ENCODE measurements at places on chromosomes 1 and 21. TPM values are rescaled to one million over a fixed set of nuclear protein-coding genes. Genes with fewer than 3 reads are reported as not detected.
A peak's percentile ranks its signal among the peaks of the same experiment; 100 is the strongest.

Gene PIGR
- 0.13 TPM for polyA plus RNA-seq

Gene SLAMF8
- polyA plus RNA-seq = 17.1 TPM

Gene PLA2G2C
- not detected for polyA plus RNA-seq

Gene ZFYVE9
- polyA plus RNA-seq = not detected

Gene RCSD1
- polyA plus RNA-seq = 96.2 TPM

Gene S100A14
- polyA plus RNA-seq = not detected

Gene RIMKLA
- 0.34 TPM for polyA plus RNA-seq

Gene PSMD4
- polyA plus RNA-seq = 282 TPM

Gene KIF14
- 0.16 TPM for polyA plus RNA-seq

Gene ETV3L
- not detected for polyA plus RNA-seq

Gene HAO2
- not detected for polyA plus RNA-seq

Gene RWDD3
- 40.3 TPM for polyA plus RNA-seq

Gene PSMA5
- 146 TPM for polyA plus RNA-seq

Gene BCAN
- 0.35 TPM for polyA plus RNA-seq

Gene A3GALT2
- polyA plus RNA-seq = not detected

Gene SERTAD4
- not detected for polyA plus RNA-seq

Gene COP1
- 37.4 TPM for polyA plus RNA-seq

Gene P3H1
- polyA plus RNA-seq = 20.8 TPM

DNA sequence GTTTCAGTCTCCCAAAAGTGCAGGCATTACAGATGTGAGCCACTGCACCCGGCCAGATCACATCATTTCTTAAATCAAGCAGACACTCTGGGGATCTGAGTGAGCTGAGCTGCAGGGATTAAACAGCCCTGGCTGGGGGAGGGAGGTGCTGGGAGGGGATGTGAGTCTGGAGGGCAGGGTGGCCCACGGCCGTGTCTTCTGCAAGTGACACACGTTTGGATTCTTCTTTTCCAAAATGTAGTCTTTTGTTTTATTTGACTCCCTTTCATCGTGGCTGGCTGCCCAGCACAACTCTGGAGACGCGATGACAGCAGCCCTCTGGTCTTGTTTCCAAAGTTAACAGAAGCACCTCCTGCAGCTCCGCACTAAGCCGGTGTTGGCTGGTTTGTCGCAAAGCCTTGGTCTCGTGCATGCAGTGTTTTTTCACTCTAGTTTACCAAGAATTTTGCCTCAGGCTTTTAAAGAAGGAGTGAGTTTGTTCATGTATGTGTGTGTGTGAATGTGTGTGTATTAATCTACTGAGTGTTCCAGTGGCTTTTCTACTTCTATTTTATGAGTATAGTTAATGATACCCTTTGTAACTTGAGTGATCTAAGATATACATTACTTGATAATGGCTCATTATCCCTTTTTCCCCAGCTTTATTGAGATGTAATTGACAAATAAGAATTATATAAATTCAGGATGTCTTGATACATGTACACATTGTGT lies 2.8 kb upstream of the KRTAP10-5 start:
- no peak for DNase-seq

GRCh38 chr1:200107004-200107470 lies 79.5 kb downstream of the NR5A2 start:
- DNase-seq = no peak

DNA sequence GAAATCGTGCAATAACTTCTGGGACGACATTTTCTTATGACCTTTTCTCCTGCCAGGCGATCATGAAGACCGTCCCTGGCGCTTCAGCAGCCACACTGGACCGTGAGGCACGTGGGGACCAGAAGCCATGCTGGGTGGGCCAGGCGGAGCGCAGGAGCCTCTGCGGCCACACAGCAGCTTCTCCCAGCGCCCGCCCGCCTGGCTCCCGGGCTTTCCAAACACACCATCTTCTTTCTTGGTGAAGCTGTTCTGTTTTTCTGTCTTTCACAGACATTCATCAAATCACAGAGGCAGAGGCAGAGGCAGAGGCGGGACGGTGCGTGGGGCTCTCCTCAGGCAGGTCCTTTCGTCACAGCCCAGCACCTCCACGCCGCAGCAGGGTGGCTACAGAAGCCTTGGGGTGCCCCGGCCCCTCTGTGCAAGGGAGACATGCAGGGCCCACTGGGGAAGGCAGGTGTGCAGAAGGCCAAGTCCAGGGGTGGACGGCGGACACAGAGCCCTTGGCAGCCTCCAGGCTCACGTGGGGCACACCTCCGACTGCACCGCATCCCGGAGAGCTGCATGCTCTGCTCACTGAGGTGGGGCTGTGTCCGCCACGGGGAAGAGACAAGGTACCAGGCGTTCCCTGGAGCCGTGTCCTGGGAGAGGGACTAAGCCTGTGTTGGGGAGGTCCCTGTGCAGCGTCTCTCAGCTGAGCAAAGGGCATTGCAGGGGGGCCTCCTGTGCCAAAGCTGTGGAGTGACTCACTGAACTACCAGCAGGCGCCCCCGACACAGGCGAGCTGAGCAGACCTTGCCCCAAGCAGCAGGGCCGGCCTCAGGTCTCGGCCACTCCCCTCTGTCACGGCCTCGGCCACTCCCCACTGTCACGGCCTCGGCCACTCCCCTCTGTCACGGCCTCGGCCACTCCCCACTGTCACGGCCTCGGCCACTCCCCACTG lies 2.6 kb upstream of the TMEM240 start:
- DNase-seq = no peak

GRCh38 chr1:30151826-30152225 lies 571.6 kb downstream of the MATN1 start:
- DNase-seq = no peak

GRCh38 chr21:36297938-36298572 lies 21.9 kb upstream of the MORC3 start:
- DNase-seq = peak; percentile 83

GRCh38 chr1:202630541-202630940 lies 79.7 kb downstream of the SYT2 start:
- no peak for DNase-seq

GRCh38 chr1:192461684-192462083 lies 113.9 kb upstream of the RGS1 start:
- DNase-seq = no peak

DNA sequence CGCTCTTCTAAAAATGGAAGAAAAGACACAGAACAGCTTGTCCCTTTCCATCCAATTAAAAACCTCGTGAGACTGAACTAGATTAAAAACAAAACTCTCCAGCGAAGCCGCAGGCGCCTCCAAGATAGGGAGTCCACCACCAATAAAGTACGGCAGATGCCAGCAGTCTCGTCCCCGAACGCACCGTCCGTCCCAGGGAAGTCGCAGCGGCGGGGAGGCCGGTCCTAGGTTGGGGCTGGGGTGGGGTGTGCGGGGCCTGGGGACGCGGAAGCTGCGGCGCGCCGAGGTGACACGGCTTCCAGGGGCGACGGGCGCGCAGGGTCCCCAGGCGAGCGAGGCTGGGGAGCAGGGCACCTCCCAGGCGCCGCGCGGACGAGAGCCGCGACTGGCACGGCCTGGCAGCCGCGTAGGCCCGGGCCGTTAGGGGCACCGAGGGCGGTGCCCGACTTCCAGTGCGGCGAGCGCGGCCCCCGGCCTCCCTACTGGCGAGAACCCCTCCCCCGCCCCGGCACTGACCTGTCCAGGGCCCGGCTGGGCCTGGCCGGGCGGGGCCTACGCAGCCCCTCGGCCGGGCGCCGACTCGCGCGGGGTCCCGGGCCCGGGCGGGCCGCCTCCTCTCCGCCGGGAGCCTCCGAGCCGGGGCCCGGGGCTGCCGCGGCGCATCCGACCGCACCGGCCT lies 28.3 kb upstream of the A3GALT2 start:
- DNase-seq = peak; percentile 47

DNA sequence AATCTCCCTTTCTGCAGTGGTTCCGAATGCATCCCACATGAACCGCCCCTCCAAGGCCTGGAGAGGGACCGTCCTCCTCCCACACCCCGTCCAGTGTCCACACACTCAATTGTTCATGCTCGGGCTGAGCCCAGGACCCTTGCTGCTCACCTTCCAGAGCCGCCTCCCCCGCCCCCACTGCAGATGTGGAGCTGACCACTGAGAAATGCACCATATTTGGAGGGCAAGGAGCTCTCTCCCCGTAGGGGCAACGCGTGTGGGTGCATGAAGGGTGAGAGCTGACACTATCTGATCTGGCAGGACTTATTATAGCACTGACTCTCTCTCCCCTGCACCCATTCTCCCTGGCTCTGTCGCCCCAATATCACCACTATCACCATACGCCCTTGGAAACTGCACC lies 4.0 kb upstream of the S100A3 start:
- DNase-seq = no peak

GRCh38 chr21:45414396-45415187 lies 9.6 kb downstream of the COL18A1 start:
- no peak for DNase-seq

GRCh38 chr1:156773607-156774006 lies 6.3 kb downstream of the PRCC start:
- DNase-seq = no peak

DNA sequence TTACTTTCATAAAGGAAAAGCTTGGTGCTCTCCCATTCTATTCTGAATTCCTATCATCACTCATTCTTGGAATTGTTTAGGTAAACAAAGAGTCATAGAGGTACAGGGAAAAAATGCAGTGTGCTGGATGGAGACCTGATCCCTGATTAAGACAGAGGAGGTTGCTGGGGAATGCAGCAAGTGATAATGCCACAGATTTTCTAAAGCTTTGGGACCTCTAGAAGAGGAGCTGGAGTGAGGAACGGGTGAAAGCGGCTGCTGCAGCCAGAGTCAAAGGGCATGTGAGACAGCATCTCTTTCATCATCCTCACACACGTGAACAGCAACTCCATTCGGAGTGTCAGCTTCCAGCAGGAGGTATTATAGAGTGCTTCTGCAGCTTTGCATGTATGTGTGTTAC lies 54.9 kb upstream of the DIPK1A start:
- no peak for DNase-seq

GRCh38 chr1:14959059-14959694 lies 194.4 kb upstream of the TMEM51 start:
- no peak for DNase-seq

- no peak for DNase-seq
Measured at GRCh38 chr1:95021119-95021518, 51.6 kb downstream of the ALG14 start.

- no peak for DNase-seq
Measured at GRCh38 chr1:39337067-39337466, 132.6 kb downstream of the MACF1 start.

- no peak for DNase-seq
Measured at GRCh38 chr21:40372506-40372905, 474.5 kb downstream of the DSCAM start.

- DNase-seq = no peak
Measured at GRCh38 chr1:31243501-31244286, 4.0 kb upstream of the NKAIN1 start.

DNA sequence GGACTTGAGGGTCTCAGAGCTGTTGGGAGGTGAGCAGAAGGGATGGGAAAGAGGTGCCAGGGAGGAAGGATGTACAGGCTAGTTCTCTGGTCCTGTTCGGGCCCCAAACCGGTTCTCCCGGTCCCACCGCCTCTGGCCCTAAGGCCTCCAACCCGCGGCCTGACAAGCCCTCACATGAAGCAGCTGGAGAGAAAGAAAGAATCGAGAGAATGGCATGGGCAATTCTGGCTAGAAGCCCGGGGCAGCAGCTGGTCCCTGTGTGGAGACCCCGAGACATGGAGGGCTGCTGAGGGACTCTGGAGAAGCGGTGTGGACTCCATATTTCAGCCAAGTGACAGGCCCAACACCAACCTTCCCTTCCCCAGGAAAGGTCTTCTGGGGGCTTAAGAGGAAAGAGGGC lies 730 bp downstream of the CDC42SE1 start:
- peak; percentile 28 for DNase-seq

DNA sequence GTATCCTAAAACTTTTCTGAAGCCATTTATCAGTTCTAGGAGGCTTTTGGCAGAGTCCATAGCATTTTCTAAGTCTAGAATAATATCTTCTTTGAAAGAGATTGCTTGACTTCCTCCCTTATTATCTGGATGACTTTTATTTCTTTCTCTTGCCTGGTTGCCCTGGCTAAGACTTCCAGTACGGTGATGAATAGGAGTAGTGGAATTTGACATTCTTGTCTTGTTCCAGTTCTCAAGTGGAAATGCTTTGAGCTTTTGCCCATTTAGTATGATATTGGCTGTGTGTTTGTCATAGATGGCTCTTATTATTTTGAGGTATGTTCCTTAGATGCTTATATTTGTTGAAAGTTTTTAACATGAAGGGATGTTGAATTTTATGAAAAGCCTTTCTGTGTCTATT lies 1647.9 kb downstream of the PLA2G4A start:
- DNase-seq = no peak

DNA sequence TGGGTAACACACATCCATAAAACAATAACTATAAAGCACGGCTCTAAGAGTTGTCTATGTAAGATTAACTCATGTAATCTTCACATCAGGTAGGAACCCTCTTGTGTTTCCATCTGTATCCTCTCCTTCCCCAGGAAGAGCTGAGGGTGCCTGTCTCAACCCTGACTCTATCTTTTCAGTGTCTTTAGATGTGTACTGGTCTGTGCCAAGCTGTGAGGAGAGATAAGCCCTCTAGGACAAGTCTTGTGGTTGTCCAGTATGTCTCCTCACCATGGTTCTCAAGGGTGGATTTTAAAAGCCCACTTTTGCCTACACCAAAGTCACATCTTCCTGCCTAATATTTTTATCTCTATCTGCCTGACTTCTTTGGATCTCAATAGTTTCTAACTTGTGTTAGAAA lies 300.1 kb downstream of the KCNT2 start:
- DNase-seq = no peak

GRCh38 chr1:58975888-58976287 lies 192.0 kb upstream of the JUN start:
- no peak for DNase-seq

DNA sequence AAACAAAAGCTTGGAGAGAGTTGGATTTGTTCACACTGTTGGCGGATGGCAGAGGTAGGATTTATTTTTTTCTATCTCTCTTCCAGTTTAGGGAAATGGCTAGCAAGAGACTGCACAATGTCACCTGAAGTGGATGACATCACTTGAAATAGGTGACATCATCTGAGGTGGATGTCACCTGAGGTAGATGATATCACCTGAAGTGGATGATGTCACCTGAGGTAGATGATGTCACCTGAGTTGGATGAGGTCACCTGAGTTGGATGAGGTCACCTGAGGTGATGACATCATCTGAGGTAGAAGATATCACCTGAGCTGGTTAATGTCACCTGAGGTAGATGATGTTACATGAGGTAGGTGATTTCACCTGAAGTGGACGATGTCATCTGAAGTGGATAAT lies 413.4 kb downstream of the DSCAM start:
- no peak for DNase-seq

DNA sequence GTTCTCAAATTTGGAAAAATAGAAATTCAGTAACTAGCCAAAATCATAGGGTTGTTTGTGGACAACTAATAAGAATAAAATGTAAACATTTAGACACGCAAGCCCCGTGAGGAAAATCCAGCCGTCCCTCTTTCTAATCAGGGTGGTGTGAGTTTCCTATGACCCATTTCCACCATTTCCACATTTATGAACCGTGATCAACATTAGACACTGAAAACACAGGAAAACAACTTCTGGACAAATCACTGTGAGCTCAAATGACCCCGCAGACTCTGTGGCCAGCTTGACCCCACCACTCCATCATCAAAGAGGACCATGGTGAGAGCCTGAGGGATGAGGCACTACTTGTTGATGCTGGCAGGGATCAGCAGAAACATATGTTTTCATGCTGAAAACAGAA lies 101.0 kb downstream of the SIM2 start:
- no peak for DNase-seq

- DNase-seq = no peak
Measured at GRCh38 chr1:8873001-8873400, 5.5 kb downstream of the ENO1 start.

Measured in immature natural killer cell (primary cell).